ENCODE measurements at places on chromosomes 5 and 9.

DNA sequence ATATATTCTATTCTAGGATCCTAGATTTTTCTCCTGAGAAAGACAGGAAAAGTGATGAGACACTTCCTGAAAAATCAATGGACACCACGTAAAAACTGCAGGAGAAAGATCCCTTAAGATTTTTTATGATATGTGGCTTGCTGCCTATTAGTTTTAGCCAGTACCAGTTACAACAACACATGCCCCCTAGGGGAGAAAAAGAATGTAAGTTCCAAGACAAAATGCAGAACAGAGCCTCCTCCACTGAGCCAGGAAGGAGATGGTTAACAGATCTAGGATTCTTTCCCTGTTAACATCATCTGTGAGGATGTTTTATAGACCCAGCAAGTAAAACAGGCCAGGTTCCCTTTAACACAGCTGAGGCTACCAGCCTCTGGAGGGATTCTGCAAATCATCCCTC, 574.7 kb downstream of the TLE4 start:
- no peak overlapping the region for H3K4me3 ChIP-seq
- H3K27me3 ChIP-seq: no peaks in the 10 kb centered on the region
- H3K36me3 ChIP-seq: no peaks in the 10 kb centered on the region
- H3K27ac ChIP-seq: no peak overlapping the region
- DNase-seq: no peak
- H3K4me1 ChIP-seq: no peaks in the 10 kb centered on the region

DNA sequence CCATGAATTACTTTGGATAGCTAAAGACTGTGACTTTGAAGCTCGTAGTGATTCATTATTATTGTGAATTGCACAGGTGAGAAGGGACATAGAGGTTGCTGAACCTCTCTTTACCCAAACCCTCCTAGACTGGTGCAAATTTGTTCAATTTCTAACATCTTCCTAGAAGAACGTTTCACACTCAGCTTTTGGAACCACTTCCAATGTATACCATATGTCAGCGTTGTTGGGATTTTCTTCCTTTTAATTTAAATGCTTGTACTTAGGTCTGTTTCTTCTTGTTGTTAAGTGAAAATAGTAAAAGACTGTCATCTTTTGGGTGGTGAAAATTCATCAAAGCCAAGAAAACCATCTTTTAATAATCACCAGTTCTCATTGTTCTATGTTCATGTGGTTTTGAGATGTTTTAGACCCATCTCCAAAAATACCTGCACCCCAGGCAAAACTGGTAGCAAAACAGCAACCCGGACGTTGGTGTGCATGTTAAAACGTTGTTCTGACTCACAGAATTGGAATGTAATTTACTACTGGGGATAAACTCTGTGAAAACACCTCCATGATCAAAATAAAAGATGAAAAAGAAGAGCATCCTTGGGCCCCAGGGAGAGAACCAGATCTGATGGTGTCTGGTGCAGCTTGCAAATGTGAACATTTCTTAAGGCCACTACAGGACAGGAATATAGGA, 238.3 kb downstream of the NPR3 start:
- no peaks in the 10 kb centered on the region for H3K36me3 ChIP-seq
- no peak overlapping the region for H3K27ac ChIP-seq
- no peak for DNase-seq
- H3K4me3 ChIP-seq: no peak overlapping the region
- no peaks in the 10 kb centered on the region for H3K27me3 ChIP-seq

- H3K4me1 ChIP-seq: no peaks in the 10 kb centered on the region
- H3K36me3 ChIP-seq: no peaks in the 10 kb centered on the region
- DNase-seq: no peak
These were observed 18.1 kb upstream of the GPX3 start for GRCh38 chr5:151002250-151002649.

DNA sequence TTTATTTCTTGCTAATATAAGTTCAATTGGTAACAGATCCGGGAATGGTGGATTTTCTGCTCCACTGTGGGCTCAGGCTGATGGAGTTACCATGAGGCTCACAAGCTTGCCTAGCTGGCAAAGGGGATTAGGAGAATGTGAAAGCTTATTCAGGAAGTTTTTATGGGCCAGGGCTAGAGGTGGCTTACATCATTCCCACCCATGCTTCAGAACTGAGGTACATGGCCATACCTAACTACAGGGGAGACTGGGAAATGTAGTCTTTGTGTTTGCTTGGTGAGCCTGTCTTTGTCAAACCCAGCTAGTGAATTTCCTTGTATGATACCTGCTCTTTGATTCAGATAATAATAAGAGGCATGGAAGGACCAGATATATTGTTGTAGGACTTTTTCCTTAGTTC, 105.9 kb upstream of the DHFR start:
- H3K27ac ChIP-seq: peak overlapping the region; percentile 75
- H3K27me3 ChIP-seq: no peaks in the 10 kb centered on the region
- no peak for DNase-seq
- peaks cover 54% of the 10 kb centered on the region for H3K36me3 ChIP-seq
- peak overlapping the region; percentile 28 for H3K4me3 ChIP-seq

DNA sequence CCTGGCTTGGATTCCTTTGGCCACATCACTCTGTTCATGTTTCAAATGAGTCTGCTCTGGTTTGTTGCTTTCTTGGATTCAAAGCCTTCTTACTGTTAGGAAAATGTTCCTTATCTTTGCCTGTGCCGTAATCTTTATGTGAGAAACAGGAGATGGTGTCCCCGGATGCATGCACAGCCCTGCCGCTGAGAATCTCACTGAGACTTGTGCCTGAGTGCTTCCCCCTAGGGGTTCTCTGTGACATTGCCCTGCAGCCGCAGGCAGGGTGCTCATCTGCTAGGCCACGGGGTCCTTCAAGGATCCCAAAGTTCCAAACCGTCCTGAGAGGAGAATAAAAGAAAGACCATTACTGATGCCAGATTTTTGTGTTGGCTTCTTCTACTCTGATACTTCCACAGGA, 81.4 kb upstream of the ANKRD55 start:
- H3K4me3 ChIP-seq: no peak overlapping the region
- H3K36me3 ChIP-seq: no peaks in the 10 kb centered on the region
- H3K27ac ChIP-seq: no peak overlapping the region
- no peak for DNase-seq
- H3K27me3 ChIP-seq: peaks cover 4% of the 10 kb centered on the region

DNA sequence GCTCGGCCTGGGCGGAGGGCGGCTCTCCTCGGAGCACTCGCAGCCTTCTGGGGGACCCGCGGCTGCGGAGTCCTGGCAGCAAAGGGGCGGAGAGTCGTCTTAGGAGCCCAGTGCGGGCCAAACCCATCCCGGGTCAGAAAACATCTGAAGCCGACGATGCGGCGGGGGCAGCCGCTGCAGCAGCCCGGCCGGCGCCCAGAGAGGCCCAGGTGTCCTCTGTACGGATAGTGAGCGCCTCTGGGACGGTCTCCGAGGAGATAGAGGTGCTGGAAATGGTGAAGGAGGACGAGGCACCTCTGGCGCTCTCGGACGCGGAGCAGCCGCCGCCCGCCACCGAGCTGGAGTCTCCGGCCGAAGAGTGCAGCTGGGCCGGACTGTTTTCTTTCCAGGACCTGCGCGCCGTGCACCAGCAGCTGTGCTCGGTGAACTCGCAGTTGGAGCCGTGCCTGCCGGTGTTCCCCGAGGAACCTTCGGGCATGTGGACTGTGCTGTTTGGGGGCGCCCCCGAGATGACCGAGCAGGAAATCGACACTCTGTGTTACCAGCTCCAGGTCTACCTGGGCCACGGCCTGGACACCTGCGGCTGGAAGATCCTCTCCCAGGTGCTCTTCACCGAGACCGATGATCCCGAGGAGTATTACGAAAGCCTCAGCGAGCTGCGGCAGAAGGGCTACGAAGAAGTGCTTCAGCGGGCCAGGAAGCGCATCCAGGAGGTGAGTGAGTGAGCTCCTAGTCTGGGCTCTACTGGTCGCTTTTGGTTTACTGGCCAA, 1.2 kb downstream of the JMY start:
- peak; percentile 37 for DNase-seq
- H3K27ac ChIP-seq: peak overlapping the region; percentile 73
- H3K4me1 ChIP-seq: peaks cover 30% of the 10 kb centered on the region
- H3K27me3 ChIP-seq: no peaks in the 10 kb centered on the region

DNA sequence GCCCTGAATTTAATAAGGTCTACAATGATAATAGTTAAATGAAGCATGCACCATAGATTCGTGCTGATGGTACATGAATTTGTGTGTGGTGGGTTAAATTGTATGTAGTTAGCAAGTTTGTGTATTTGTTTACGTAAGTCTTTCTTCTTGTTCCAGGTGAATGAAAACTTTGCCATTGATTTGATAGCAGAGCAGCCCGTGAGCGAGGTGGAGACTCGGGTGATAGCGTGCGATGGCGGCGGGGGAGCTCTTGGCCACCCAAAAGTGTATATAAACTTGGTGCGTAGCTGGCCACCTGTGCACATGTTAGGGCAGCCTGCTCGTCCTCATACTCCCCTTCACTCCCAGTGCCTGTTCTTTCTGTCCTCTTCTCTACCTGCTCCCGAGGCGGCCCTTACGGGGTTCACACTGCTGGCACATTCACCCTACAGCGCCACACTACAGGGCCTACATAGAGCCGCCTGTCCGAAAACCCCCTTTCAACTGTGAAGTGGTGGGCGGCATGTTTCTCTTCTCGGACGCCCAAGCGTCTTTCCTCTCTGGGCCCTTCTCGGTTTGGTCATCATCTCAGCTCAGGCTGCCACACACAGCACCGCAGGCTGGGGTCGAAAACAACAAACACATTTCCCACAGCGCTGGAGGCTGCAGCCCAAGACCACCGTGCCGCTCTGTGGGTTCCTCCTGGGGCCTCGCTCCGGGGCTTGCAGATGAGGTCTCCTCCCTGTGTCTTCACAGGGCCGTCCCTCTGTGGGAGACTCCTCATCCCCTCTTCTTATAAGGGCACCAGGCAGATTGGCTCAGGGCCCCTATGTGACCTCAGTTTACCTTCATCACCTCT, 13.2 kb downstream of the NDUFS6 start:
- no peak overlapping the region for H3K27ac ChIP-seq
- H3K4me3 ChIP-seq: no peak overlapping the region
- no peaks in the 10 kb centered on the region for H3K4me1 ChIP-seq
- H3K36me3 ChIP-seq: peaks cover 70% of the 10 kb centered on the region
- H3K27me3 ChIP-seq: no peaks in the 10 kb centered on the region

DNA sequence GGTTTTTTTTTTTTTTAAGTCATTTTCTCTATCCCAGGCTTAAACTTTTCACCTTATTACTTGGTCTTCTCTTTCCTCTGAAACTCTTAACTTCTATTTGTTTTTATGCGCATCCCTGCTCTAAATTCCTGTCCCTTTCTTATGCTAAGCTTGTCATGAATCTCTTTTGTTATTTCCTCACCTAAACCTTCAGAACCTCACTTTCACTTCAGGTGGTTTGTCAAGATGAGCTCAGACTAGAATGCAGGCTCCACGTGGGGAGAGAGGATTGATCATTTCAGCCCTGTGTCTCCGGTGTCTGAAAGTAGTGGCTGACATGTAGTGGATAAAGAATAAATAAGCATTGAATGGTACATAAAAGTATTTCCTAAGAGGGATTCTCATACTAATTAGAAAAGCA, 63.6 kb downstream of the ANXA1 start:
- H3K27me3 ChIP-seq: peaks cover 2% of the 10 kb centered on the region
- H3K4me1 ChIP-seq: peaks cover 8% of the 10 kb centered on the region
- no peaks in the 10 kb centered on the region for H3K36me3 ChIP-seq
- H3K4me3 ChIP-seq: no peak overlapping the region

- H3K27ac ChIP-seq: no peak overlapping the region
- peaks cover 2% of the 10 kb centered on the region for H3K4me1 ChIP-seq
- no peak overlapping the region for H3K4me3 ChIP-seq
- H3K27me3 ChIP-seq: peaks cover 47% of the 10 kb centered on the region
- no peaks in the 10 kb centered on the region for H3K36me3 ChIP-seq
These were observed 24.4 kb downstream of the SHC3 start for GRCh38 chr9:89154218-89154617.

GRCh38 chr9:33125871-33126823, 41.0 kb downstream of the B4GALT1 start:
- no peak overlapping the region for H3K4me3 ChIP-seq
- peak overlapping the region; percentile 21 for H3K27ac ChIP-seq
- peaks cover 12% of the 10 kb centered on the region for H3K4me1 ChIP-seq
- peaks cover 37% of the 10 kb centered on the region for H3K36me3 ChIP-seq
- DNase-seq: no peak

DNA sequence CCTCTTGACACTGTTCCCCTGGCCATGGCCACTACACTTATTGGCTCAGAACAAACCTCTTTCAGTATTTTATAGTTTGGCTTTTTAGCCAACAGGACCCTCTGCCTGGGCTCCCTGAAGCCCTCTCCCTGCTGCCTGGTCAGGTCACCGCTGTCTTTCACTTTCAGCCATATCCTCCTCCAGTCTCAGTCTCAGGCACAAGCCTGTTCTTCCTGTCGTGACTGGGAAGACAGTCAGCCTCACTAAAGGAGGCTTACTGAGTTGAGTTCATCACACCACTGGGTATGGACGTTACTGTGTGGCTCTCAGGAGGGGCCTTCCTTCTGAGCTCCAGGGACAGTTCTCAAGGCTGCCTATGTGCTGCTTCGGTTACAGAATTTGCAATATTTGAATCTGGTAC, 2.0 kb downstream of the QSOX2 start:
- peaks cover 29% of the 10 kb centered on the region for H3K4me1 ChIP-seq
- peaks cover 4% of the 10 kb centered on the region for H3K27me3 ChIP-seq
- peak; percentile 18 for DNase-seq

GRCh38 chr5:177336112-177336511, 15.4 kb downstream of the LMAN2 start:
- H3K27me3 ChIP-seq: no peaks in the 10 kb centered on the region
- peaks cover 6% of the 10 kb centered on the region for H3K4me1 ChIP-seq
- peak overlapping the region; percentile 15 for H3K27ac ChIP-seq
- no peak for DNase-seq

- H3K36me3 ChIP-seq: no peaks in the 10 kb centered on the region
- no peak overlapping the region for H3K4me3 ChIP-seq
- H3K27ac ChIP-seq: no peak overlapping the region
- no peaks in the 10 kb centered on the region for H3K4me1 ChIP-seq
- peaks cover 7% of the 10 kb centered on the region for H3K27me3 ChIP-seq
These were observed 31.5 kb upstream of the FREM1 start for GRCh38 chr9:14941501-14942405.
